Psoas muscle (tissue), 8 donors: ENCODE measurements at places on chromosomes 5 and 9.

DNA sequence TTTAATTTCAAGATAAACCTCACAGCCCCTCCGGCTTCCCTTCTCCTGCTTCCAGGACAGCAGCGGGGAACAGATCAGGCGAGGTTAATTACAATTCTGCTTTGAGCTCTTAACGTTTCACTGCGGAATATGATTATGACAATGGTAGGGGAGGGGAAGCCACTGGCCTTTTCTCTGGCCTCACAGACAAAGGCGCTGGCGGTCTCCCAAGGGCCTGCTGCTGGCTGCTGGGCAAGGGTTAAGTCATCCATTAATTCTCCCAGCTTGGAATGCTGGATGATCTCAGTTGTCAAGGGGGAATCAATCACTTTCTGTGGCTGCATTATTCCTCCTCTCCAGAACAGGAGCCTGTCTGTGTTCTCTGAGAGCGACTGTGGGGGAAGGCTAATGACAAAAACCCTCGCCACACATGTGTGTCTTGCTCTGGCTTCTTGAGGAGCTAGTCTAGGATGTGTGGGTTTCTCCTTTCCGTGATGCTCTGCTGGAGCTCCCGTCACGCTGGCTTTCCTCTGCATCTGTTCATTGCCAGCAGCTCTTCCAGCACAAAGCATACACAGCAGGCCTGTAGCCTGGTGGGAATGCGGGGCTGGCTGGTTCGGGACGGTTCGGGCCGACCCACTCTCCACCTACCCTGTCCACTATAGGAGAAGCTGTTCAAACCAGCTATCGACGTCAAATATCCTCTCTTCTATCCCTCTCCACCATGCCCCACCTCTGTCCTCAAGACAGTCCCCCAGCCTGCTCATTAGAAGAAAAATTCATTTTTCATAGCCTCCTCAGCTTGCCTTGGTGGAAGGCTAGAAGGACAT is 82.8 kb downstream of the DCP2 start:
- H3K27ac ChIP-seq, result no peak overlapping the region
- H3K4me3 ChIP-seq, result no peak overlapping the region
- DNase-seq, result no peak

GRCh38 chr9:77949751-77950436 is 81.7 kb downstream of the GNAQ start:
- no peaks in the 10 kb centered on the region for H3K27me3 ChIP-seq
- no peak for DNase-seq
- no peaks in the 10 kb centered on the region for H3K36me3 ChIP-seq
- peaks cover 61% of the 10 kb centered on the region for H3K4me1 ChIP-seq
- H3K27ac ChIP-seq, result no peak overlapping the region
- H3K4me3 ChIP-seq, result no peak overlapping the region

- DNase-seq, result no peak
- H3K27me3 ChIP-seq, result no peaks in the 10 kb centered on the region
- no peaks in the 10 kb centered on the region for H3K36me3 ChIP-seq
- no peak overlapping the region for H3K27ac ChIP-seq
Observed at GRCh38 chr9:7546261-7546660, 253.3 kb downstream of the DMAC1 start.

DNA sequence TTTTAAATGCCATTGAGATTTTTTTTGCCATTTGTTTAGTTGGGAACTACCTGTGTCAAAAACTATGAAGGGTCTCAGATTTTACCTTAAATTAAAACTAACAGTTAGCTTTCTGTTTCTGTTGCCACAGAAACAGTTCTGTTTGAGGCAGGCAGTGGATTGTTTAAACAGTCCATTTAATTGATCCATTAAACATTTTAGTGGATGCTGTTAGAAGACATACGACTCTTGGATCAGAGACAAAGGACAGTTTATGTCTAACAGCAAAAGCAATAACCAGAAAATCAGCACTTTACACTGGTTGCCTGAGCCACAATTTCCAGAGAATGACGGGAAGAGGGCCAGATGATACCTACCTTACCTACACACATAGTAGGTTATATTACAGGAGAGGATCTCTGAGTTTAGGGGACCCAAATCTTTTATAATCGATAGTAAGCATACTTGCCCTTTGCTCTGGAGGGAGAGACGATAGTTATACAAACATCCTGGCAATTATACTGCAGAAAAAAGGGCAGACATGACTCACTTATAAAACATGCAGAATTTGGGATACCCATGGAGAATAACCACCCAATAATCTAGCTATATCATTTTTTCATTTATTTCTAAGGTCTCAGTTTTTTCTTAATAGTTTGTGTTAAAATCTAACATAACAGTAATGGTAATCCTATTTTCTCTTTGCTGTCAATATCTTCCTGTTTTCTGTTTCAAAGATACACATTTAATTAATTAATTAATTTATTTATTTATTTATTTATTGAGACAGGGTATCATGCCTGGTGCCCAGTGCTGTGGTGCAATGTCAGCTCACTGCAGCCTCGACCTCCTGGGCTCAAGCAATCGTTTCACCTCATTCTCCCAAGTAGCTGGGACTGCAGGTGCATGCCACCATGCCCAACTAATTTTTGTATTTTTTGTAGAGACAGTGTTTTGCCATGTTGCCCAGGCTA is 136.7 kb upstream of the TNFAIP8 start:
- DNase-seq, result no peak
- H3K4me1 ChIP-seq, result no peaks in the 10 kb centered on the region
- peaks cover 48% of the 10 kb centered on the region for H3K36me3 ChIP-seq
- H3K27ac ChIP-seq, result no peak overlapping the region

- H3K27me3 ChIP-seq, result no peaks in the 10 kb centered on the region
- no peak overlapping the region for H3K4me3 ChIP-seq
- no peaks in the 10 kb centered on the region for H3K36me3 ChIP-seq
Observed at GRCh38 chr5:8650186-8650585, 781.2 kb downstream of the MTRR start.
